A549 treated with CpdA at 1 μM for 4 hours (cell line): ENCODE measurements at places on chromosomes 2 and 18. TPM values are rescaled to one million over a fixed set of nuclear protein-coding genes. Genes with fewer than 3 reads are reported as not detected.

The TWIST2 gene
- 9.3 to 22.2 TPM (median 18.6 TPM) in 5 replicates for total RNA-seq

The KIAA2012 gene
- total RNA-seq = not detected in 5 replicates

The LIPG gene
- 0.03 to 0.27 TPM (median 0.15 TPM) in 5 replicates for total RNA-seq

The CHST9 gene
- not detected in 5 replicates for total RNA-seq

The ANKRD36C gene
- 3.5 to 4.3 TPM (median 3.6 TPM) in 5 replicates for total RNA-seq

The DUSP19 gene
- 0.57 to 1.3 TPM (median 0.61 TPM) in 5 replicates for total RNA-seq

The CFAP221 gene
- total RNA-seq = 0.25 to 0.92 TPM (median 0.34 TPM) in 5 replicates

The GALM gene
- 16.3 to 21.3 TPM (median 18.4 TPM) in 5 replicates for total RNA-seq

The GALR1 gene
- not detected in 5 replicates for total RNA-seq
